ENCODE measurements at places on chromosomes 12 and 14.

DNA sequence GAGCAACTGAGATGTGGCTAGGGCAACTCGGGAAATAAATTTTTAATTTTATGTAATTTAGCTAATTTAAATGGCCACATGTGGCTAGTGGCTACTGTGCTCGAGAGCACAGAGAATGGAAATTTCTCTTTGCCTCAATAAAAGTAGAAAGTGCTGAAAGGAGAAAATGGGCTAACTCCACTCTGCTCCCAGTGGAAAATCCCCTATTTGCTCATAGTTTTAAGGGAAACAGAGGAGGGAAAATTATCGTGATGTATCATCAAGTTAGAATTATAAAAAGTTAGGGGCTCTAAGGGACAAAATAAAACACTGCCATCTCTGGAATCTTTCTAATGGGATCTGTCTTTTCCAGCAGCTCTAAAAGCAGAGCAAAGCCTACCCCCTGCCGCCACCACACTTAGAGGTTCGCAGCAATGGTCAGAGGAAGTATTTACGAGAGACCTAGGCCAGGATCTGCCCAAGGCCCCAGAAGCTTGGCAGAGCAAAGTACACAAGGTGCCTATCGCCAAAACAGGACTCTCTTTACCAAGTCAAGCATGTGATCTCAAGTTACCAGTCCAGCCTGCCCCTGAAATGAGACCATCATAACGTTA, 220.7 kb downstream of the PPM1H start:
- no peak for ATAC-seq

- ATAC-seq = no peak
These were observed 246.2 kb upstream of the NPAS3 start for GRCh38 chr14:32692441-32692840.

GRCh38 chr14:52553671-52554575, 1.3 kb downstream of the GPR137C start:
- no peak for ATAC-seq

GRCh38 chr12:74890237-74890599, 319.4 kb downstream of the KCNC2 start:
- ATAC-seq = no peak

DNA sequence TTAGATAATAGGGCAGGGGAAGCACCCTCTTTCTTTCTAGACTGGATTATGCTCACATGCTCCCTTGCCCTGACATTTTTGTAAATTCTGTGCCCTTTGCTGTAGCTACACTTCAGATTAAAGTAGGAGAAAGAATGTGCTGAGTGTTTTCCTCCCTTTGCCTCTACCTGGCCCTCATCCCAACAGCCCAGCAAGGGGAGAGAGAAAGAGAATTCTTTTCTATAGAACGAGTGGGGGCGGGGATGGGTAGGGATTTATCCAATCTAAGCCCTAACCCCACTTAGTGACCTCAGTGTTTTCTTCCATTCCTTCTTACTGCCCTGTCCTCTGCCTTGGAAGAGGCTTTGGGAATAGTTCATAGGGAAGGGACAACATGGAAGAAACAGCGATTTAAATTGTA, 13.5 kb downstream of the GPR84 start:
- ATAC-seq = no peak

DNA sequence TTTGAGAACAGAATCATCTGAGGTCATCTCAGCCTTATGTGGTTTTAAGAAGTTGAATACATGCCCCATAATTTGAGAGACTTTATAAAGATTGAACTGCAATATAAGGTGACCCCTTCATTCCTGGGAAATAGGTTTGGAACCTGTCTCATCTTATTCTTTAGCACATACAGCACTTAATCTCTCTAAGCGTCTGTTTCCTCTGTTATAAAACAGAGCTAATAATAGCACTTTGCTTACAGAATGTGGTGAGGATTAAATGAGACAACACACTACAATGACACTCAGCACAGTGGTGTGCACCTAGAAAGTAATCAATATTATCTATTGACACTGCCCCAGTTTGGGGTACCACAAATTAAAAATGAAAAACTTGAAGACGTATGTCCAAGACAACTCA, 102.1 kb downstream of the DUSP6 start:
- ATAC-seq = no peak

All from stimulated activated memory B cell treated with anti-CD40 and anti-IgM and Interleukin-4, amounts not matched to agents 10 μg/mL and 1 μg/mL and 100 μg/mL, for 72 hours (primary cell).